Hematopoietic multipotent progenitor cell treated with erythropoietin and hydrocortisone succinate and interleukin-3 and kit ligand, for 6 days (in vitro differentiated cells): ENCODE measurements at places on chromosomes 6 and 20.
A peak's percentile ranks its signal among the peaks of the same experiment; 100 is the strongest.

GRCh38 chr20:49661560-49662329 lies 51.9 kb downstream of the B4GALT5 start:
- no peak for DNase-seq

GRCh38 chr6:85449388-85449817 lies 480 bp upstream of the NT5E start:
- no peak for DNase-seq

DNA sequence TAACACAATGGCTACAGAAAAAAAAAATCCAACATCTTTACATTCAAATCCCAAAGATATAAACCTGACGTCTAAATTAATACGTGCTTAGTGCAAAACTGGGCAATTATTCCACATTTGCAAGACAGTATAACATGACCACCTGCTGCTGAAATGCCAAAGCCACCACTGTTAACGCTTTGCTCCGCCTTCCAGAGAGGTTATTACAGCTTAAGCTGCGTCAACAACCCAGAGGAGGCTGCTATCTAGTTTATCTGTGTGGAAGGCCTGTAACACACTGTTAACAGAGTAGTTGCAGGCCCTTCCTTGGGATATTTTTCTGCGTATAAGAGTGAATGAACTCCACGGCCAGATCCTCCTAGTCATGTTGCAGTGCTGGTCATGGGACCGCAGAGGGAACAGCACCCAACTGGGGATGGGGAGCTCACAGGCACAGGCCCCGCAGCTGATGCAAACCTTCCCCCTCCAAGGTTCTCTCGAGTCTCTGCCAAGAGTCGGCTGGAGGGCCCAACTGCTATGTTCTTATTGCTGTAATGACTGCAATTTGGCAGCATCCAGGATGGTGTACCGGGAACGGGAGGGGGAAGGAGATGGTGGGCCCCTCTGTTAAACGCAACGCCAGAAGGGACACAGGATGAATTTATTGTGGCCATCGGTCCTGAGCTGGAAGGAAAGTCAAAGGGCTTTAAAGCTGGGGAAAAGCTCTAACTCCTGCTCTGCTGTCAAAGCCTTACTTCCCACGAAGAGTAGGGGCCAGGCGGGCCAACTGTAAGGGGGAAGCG lies 993 bp upstream of the NCOA7 start:
- DNase-seq, result peak; percentile 97

DNA sequence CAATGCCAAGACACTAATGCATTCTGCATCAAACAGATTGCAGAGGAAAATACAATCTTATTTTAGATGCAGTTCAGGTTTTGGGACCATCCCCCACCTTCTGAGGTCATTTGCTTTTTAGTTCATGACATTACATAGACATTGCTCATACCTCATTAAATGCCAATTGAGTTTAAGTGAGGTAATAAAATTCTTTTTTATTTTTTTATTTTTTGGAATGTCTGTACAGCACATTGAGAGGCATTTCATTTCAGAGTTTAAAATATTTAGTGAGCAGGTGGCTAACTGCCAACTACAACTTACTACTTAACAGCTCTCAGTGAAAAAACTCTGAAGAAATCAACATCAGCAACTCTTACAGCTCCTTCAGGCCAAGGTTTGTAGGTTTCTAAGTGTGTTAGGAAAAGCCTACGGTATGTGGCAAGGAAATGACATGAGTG lies 482.2 kb upstream of the RNF217 start:
- DNase-seq, result no peak

DNA sequence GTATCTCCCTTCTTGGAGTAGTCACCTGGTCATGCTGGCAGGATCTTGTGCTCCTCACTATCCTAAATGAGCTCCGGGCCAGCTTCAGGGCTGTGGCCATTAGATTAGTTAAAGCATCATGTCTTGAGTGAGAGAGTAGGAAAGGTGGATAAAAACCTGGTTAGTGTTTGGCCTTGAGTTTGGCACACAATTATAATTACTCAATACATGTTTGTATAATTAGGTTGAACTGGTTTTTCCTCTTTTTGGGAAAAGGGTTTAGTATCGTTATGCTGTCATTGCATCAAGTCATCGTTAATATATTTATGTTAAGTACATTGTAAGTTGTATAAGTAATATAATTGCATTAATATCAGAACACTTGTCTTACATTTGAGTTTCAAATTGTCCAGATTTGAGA lies 126.3 kb downstream of the CDKAL1 start:
- DNase-seq, result no peak

- peak; percentile 13 for DNase-seq
Observed at GRCh38 chr6:156729248-156729647, 47.9 kb upstream of the ARID1B start.

- no peak for DNase-seq
Observed at GRCh38 chr20:15653396-15654207, 919.6 kb downstream of the KIF16B start.

- no peak for DNase-seq
Observed at GRCh38 chr20:33553516-33553915, 63.6 kb downstream of the CBFA2T2 start.
